ENCODE measurements at places on chromosomes 3 and 15. TPM values are rescaled to one million over a fixed set of nuclear protein-coding genes. Genes with fewer than 3 reads are reported as not detected.

GRCh38 chr3:139979991-139980390 is 45.0 kb downstream of the CLSTN2 start:
- DNase-seq: no peak

Gene HYKK
- 5.4 TPM for polyA plus RNA-seq

DNA sequence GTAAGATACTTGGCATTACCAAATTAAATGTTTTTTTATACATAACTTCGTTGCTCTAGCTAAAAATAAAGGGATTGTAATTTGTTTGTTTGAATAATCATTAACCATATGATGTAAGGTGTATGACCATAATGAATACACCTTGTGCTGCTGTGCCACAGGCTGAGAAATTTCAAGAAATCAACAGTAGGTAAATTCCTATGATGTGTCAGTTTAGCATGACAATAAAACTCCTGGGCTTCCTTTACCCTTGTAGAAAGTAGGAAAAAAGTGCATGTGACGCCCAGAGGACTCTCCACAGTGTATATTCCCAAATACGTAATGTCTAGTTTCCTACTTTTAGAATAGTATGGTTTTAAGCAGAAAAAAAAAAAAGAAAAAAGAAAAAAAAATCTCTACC is 208.1 kb downstream of the SATB1 start:
- no peak for DNase-seq

Gene KLF15
- 7.2 TPM for polyA plus RNA-seq

Gene EXOSC7
- polyA plus RNA-seq: 77.9 TPM

Gene IGF2BP2
- 71.1 TPM for polyA plus RNA-seq

- no peak for DNase-seq
These were observed 87.5 kb upstream of the CDIN1 start for GRCh38 chr15:36491912-36492311.

DNA sequence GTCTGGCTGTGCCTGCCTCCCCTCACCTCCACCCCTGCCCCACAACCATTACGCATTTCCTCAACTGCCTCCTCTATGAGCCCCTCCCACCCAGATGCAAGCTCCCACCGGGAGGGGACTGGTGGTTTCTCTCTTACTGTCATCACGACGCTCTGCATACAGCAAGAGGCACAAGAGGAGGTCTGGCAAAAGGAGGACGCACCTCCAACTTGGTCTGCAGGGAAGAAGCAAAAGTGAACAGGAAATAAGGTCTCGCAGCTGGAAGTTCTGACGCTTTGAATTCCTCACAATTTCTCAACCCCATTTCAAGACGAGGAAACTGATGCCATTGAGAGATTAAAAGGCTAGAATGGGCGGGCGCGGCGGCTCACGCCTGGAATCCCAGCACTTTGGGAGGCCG is 42.3 kb upstream of the MUC4 start:
- DNase-seq: no peak

- DNase-seq: no peak
These were observed 17.7 kb downstream of the PIF1 start for GRCh38 chr15:64807751-64808222.

Gene MEF2A
- 74.0 TPM for polyA plus RNA-seq

Gene CACNA2D2
- polyA plus RNA-seq: 33.6 TPM

Gene PLXNA1
- 22.8 TPM for polyA plus RNA-seq

Gene TMEM40
- polyA plus RNA-seq: 2.0 TPM

- DNase-seq: no peak
These were observed 11.4 kb downstream of the MAN2A2 start for GRCh38 chr15:90914305-90915080.

DNA sequence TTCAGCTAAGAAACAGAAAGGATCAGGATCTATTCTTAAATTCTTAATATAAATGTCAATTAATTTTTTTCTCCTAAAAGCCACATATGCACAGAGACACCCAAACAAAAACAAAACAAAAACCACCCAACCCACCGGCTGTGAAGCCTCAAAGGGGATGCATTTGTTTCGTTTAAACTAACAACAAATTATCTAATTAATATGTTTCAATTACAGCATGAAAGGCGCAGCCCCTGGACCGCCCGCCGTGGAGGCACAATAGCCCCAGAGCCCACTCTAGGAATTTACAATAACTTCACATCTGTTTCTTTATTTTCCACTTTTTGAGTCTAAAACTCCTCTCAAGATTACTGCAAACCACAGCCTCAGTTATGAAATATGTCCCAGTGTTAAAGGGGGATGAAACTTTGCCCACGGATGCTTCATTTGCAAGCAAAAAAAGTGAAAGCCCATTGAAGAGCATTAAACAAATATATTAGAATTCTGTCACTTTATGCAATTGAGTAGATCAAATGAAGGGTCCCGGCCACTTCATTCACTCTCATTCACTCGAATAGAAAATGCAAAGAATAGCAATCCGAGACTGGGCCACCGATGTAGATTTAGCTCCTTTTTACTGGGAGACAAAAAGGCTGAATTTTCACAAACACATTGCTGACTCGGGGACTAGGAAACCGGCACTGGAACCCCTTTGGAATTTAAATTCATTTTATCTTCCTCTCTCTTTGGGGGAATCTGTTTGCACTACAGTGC is 6.0 kb downstream of the FOXB1 start:
- DNase-seq: no peak

DNA sequence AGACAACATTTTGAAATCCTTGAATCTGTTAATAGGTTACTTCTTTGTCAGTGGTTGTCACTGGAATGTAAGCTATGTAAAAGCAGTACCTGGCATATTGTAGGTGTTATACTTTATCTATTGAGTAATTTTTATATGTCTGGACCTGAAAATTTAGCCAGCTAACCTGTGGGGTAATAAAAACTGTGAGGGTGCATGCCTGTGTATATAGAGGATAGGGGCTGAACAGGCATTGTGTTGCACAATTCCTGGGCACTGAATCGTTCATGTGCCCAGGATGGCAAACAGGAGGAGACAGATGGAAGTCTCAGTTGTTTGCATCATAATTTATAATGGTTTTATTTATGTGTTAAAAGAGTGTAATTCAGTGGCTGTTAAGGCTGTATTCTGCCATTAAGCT is 67.1 kb downstream of the ARMC8 start:
- no peak for DNase-seq

DNA sequence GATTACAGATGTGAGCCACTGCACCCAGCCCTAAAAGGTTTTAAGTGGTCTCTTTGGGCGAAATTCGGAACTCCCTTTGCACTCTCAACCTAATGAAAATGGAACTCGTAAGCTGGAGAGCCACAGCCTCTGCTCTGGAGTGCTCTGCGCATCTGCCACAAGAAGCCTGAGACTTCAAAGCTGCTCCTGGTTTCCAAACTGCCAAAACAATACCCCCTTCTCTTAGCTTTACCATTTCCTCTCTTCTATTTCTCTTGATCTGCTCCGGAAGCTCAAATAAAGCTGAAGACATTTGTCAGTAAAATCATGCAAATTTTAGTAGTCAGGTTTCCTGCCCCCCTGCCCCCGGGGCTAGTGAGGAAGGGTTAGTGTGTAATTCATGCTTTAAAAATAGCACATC is 312.7 kb downstream of the MFSD1 start:
- DNase-seq: no peak

GRCh38 chr3:24496529-24497482 is 2.2 kb upstream of the THRB start:
- no peak for DNase-seq

Gene ISL2
- polyA plus RNA-seq: 0.10 TPM

Gene MEIS2
- polyA plus RNA-seq: 39.8 TPM

GRCh38 chr3:182959474-182960350 is 20.6 kb downstream of the DCUN1D1 start:
- DNase-seq: no peak

DNA sequence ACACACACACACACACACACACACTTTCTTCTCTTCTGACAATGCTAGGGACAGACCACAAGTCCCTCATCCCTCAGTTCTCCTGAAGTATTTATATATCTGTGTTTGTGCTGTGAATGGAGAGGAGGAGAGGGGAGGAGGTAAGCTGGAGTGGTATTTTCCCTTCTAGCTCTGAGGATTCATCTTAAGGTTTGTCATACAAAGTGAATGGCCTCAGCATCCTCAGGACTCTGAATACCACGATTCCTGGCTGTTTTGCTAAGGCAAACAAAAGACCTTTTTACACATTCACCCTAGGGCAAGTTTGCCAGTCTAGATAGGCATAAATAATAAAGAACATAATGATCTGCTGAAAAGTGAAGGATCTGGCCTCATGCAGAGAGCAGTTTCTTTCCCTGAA is 65.7 kb upstream of the CHMP2B start:
- DNase-seq: no peak

DNA sequence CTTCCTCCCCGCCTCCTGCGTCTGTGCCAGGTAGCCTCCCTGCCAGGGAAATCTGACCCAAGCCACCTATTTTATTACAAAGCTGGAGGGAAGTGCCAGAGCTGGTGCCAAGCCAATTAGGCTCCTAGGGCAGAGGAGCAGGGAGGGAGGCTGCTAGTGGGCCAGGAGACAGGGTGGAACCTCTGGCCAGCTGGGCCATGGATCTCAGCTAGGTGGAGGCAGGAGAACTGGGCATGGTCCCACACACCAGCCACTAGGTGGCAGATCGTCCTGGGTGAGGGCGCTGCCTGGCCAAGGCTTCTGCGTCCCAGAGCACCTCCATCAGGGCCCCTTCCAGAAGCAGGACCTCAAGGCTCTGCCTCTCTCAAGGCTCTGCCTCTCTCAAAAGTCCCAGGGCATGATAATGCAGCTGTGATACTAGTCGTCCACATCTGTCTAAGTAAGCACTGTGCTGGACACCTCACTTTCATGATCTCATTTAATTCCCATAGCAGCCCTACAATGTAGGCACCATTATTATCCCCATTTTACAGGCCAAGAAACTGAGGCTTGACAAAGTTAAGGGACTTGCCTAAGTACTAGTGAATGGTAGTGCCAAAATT is 4.5 kb upstream of the RFT1 start:
- peak; percentile 52 for DNase-seq
